ENCODE measurements at places on chromosomes 2 and 18.

DNA sequence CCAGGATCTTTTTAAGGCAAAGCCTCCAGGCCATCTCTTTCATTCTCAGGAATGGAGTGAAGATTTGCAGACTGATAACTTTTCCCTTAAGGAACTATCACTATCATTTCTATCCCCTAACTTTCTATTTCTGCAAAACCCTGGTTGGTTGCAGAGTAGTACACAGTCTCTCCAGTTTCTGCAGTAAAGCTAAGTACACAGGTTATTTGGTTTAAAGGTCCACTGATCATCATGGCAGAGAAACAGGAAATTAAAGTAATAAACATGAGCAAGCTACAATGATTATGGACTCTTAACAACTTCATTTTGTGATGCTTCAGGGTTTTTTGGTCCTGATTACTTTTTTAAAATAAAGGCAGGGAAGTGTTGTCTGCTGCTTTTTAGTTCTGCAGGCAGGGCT, 890.0 kb upstream of the DDX18 start:
- H3K36me3 ChIP-seq: no peaks in the 10 kb centered on the region
- H3K27ac ChIP-seq: no peak overlapping the region
- DNase-seq: no peak
- H3K27me3 ChIP-seq: no peaks in the 10 kb centered on the region
- H3K4me1 ChIP-seq: no peaks in the 10 kb centered on the region

GRCh38 chr18:79518028-79518682, 122.4 kb downstream of the NFATC1 start:
- peak overlapping the region; percentile 95 for H3K27ac ChIP-seq
- peaks cover 58% of the 10 kb centered on the region for H3K4me1 ChIP-seq
- H3K4me3 ChIP-seq: peak overlapping the region; percentile 3
- no peaks in the 10 kb centered on the region for H3K27me3 ChIP-seq

DNA sequence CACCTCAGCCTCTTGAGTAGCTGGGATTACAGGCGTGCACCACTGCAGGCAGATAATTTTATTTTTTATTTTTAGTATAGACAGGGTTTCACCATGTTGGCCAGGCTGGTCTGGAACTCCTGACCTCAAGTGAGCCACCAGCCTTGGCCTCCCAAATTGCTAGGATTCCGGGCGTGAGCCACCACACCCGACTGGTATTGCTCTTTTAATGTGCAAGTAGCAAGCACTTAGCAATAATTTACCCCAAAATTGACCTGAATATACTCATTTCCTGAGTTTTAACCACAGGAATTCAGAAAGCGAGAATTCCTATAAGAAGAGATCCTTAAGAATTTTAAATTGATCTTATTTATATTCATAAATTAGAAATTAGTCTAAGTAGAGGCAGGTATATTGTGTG, 169.1 kb downstream of the CDH2 start:
- no peaks in the 10 kb centered on the region for H3K36me3 ChIP-seq
- no peak overlapping the region for H3K27ac ChIP-seq
- DNase-seq: no peak
- no peaks in the 10 kb centered on the region for H3K4me1 ChIP-seq

DNA sequence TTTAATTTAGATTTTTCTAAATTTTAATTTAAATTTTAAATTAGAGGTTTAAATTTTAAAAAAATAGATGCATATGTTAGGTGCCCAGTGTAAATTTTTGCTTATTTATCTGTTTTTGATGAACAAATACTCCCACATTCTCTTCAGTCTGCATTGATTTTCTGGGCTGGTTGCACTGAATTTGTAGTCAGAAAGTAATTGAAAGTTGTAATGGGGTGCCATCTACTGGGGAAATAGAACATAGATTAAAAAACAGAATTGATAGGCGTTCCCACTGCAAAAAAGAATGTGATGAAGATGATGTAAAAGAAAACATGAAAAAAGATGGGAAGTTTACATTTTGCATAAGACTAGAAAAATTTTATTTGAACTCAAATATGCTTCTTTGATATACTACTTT, 51.7 kb upstream of the CCDC85A start:
- no peak for DNase-seq
- no peak overlapping the region for H3K4me3 ChIP-seq
- H3K27me3 ChIP-seq: no peaks in the 10 kb centered on the region
- H3K36me3 ChIP-seq: no peaks in the 10 kb centered on the region

GRCh38 chr2:58101500-58101899, 54.9 kb downstream of the VRK2 start:
- H3K27ac ChIP-seq: no peak overlapping the region
- H3K36me3 ChIP-seq: no peaks in the 10 kb centered on the region
- H3K4me1 ChIP-seq: peaks cover 3% of the 10 kb centered on the region
- no peak for DNase-seq
- H3K4me3 ChIP-seq: no peak overlapping the region

DNA sequence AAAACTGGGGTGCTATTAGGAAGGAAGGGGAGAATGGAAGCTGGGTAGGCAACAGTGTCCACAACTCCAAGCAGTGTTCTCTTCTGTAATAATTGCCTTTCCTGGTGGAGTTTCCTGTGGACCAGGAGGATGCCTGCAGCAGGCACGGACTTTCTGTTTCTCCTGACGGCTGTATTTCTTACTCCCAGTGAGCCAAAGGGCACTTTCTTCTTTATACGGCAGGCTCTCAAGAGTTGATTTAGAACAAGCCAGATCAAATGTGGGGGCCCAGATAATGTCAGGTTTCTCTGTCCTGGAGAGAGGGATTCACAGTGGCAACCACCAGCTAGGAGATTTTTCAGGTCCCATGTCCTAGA, 13.0 kb upstream of the PROC start:
- DNase-seq: no peak
- peaks cover 4% of the 10 kb centered on the region for H3K27me3 ChIP-seq
- no peaks in the 10 kb centered on the region for H3K36me3 ChIP-seq
- no peak overlapping the region for H3K27ac ChIP-seq
- no peak overlapping the region for H3K4me3 ChIP-seq

GRCh38 chr18:70276416-70277191, 12.2 kb upstream of the SOCS6 start:
- H3K4me1 ChIP-seq: no peaks in the 10 kb centered on the region
- H3K4me3 ChIP-seq: no peak overlapping the region
- H3K27me3 ChIP-seq: no peaks in the 10 kb centered on the region
- H3K27ac ChIP-seq: no peak overlapping the region
- H3K36me3 ChIP-seq: no peaks in the 10 kb centered on the region

- no peak overlapping the region for H3K4me3 ChIP-seq
- peaks cover 52% of the 10 kb centered on the region for H3K36me3 ChIP-seq
- DNase-seq: no peak
- H3K4me1 ChIP-seq: peaks cover 58% of the 10 kb centered on the region
Measured at GRCh38 chr2:197145471-197146056, 165.0 kb downstream of the ANKRD44 start.

DNA sequence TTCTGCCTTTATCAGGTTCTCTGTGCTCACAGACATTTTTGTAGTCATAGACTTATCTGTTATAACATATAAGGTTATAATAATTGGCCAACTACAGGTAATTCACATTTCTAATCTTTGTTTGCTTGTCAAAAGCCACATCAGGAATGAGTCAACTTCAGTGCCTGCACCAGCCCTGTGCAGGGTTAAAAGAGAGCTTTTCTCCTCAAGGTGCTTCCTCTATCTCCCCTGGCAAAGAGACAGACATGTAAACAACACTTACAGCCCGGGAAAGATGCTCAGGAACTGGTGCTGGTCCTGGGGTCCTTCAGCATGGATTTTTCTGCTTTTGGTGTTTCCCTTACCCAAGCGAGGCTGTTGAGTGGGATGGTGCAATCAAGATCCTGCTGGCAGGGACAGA, 7.7 kb upstream of the EHD3 start:
- peaks cover 5% of the 10 kb centered on the region for H3K4me1 ChIP-seq
- H3K36me3 ChIP-seq: no peaks in the 10 kb centered on the region
- no peak overlapping the region for H3K4me3 ChIP-seq
- no peak overlapping the region for H3K27ac ChIP-seq

- no peak overlapping the region for H3K27ac ChIP-seq
- no peak for DNase-seq
- no peaks in the 10 kb centered on the region for H3K36me3 ChIP-seq
- no peaks in the 10 kb centered on the region for H3K4me1 ChIP-seq
- H3K4me3 ChIP-seq: no peak overlapping the region
- peaks cover 22% of the 10 kb centered on the region for H3K27me3 ChIP-seq
Measured at GRCh38 chr2:100151310-100151709, 8.9 kb upstream of the AFF3 start.

- no peaks in the 10 kb centered on the region for H3K36me3 ChIP-seq
- H3K4me1 ChIP-seq: no peaks in the 10 kb centered on the region
- H3K27ac ChIP-seq: no peak overlapping the region
- no peak for DNase-seq
Measured at GRCh38 chr2:120945832-120946499, 210.3 kb downstream of the GLI2 start.

GRCh38 chr18:11425211-11425610, 184.2 kb upstream of the SLC35G4 start:
- no peaks in the 10 kb centered on the region for H3K36me3 ChIP-seq
- no peaks in the 10 kb centered on the region for H3K4me1 ChIP-seq

DNA sequence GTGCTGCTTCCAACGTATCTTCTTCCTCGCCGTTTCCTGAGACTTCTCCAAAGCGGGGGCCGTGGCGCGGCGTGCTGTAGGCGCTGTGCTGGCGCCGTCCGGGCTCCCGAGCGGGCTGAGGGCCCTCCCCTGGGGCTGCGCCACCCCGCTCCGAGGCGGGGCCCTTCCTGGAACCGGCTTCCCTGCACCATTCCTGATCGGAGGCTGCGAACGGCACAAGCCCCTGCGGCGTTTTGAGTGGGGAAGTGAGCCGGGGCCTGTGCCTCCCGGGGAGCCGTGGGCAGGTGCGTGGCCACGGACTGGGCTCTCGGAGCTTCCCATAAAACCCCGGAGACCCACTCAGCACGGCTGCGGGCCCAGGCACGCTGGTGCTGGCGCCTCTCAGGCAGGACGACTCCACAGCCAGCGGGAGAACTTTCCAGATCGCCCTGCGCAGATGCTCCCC, 74.7 kb downstream of the PSMG2 start:
- DNase-seq: no peak
- H3K4me3 ChIP-seq: no peak overlapping the region
- no peak overlapping the region for H3K27ac ChIP-seq
- no peaks in the 10 kb centered on the region for H3K36me3 ChIP-seq

DNA sequence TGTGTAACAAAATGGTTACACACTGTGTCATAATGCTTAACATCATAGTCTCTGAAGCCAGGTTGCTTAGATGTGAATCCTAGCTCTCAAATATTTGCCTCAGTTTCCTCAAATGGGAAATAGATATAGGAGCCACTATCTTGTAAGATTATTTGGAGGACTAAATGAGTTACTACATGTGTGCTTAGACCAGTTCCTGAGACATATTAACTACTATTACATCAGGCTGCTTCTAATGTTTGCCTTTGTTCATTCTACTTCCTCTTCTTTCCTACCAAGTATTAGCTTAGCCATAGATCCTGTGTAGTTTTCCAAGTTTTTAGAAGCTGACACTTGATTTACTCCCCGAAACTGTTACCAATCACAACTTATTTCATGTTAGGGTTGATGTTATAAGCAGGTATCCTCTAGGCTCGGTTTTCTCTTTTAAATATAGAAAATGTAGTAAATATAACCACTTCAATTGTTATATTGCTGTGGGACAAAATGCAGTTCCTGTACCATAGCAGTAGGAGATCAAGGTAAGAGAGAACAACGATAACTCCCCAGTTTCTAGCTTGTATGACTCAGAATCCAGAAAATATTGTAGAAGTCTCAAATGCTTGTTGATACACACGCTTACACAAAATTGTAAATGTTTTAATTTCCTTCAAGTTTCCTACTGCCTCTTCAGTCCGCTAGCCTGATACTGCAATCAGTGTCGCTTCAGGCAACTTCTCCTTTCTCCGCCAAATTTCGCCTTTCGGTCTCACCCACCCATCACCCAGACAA, 751 bp upstream of the DNAJC10 start:
- H3K4me1 ChIP-seq: peaks cover 5% of the 10 kb centered on the region
- H3K36me3 ChIP-seq: peaks cover 5% of the 10 kb centered on the region
- no peak overlapping the region for H3K27ac ChIP-seq
- H3K4me3 ChIP-seq: no peak overlapping the region
- no peak for DNase-seq
- peaks cover 19% of the 10 kb centered on the region for H3K27me3 ChIP-seq
